Activated naive CD8-positive, alpha-beta T cell treated with anti-CD3 and anti-CD28 coated beads, Interleukin-2, amount 50 U/mL, for 24 hours (primary cell): ENCODE measurements at places on chromosomes 4 and X.

DNA sequence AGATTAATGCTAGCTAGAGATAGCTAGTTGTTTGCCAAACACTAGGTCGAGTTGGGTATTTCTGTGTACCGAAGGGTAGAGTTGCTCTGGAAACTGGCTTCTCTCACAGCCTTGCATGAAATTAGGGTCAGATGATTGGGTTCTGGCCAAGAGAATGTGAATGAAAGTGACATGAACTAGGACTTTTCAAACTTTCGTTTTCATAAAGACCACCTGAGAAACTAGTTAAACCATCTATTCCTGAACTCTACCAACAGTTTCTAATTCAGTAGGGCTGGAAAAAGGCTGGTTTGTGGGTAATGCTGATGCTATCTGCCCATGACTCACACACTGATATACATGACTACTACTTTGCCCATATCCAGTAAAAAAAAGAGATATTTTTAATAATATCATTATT is 157.6 kb downstream of the GASK1B start:
- DNase-seq, result no peak

- no peak for DNase-seq
Observed at GRCh38 chrX:19972984-19973383, 17.9 kb downstream of the BCLAF3 start.

DNA sequence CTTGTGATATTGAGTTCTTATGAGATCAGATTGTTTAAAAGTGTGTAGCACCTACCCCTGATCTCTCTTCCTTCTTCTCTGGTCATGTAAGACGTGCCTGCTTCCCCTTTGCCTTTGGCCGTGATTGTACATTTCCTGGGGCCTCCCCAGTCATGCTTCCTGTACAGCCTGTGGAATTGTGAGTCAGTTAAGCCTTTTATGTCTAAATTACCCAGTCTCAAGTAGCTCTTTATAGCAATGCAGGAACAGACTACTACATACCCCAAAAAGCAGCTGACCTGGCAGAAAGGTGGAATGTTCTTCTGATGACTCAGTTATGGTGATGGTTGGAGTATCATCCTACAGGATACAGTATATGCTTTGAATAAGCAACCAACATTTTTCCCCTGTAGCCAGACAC is 11.4 kb upstream of the MCUB start:
- no peak for DNase-seq

DNA sequence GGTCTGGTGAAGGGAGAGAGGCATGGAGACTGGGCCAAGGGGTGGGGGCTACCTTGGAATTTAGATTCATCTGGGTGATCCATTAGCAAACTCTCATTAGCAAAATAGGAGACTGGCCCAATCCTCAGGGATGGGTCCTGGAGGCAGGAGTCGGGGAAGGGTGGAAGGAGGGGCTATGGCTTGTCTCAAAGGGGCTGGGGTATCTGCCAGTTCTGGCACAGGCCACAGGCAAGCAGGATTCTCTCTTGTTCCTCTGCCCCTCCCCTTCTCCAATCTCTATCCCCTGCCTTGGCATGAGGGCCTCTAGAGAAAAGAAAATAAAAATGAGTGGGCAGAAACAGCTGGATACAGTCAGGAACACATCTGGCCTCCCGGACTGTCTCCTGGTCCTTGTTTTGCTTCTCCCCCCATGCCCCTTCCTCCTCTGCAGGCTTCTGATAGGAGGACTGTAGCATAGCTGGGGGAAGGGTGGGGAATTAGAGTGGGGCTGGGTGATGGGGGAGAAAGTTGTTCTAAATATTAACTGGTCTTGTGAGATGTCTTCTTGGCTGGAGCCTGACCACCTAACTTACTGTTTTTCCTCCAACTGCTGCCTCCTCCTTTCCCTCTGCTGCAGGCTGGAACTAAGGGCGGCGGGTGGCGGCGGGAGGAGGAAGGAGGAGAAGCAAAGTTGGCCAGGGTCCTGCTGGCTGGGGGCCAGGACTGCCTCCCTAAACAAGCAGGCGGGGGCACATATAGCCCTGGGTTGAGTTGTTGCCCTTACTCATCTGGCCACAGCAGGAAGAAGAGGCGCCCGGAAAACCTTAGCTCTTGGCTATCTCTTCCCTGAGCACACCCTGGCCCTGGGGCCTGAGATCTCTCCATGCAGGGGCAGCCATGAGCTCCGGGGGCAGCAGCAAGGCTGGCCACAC is 53.3 kb upstream of the LAS1L start:
- DNase-seq, result no peak

- no peak for DNase-seq
Observed at GRCh38 chrX:106278951-106279350, 110.8 kb downstream of the PWWP3B start.
